ENCODE measurements at places on chromosomes 12 and 14.

- DNase-seq, result no peak
Observed at GRCh38 chr14:94163796-94164195, 10.3 kb upstream of the PPP4R4 start.

DNA sequence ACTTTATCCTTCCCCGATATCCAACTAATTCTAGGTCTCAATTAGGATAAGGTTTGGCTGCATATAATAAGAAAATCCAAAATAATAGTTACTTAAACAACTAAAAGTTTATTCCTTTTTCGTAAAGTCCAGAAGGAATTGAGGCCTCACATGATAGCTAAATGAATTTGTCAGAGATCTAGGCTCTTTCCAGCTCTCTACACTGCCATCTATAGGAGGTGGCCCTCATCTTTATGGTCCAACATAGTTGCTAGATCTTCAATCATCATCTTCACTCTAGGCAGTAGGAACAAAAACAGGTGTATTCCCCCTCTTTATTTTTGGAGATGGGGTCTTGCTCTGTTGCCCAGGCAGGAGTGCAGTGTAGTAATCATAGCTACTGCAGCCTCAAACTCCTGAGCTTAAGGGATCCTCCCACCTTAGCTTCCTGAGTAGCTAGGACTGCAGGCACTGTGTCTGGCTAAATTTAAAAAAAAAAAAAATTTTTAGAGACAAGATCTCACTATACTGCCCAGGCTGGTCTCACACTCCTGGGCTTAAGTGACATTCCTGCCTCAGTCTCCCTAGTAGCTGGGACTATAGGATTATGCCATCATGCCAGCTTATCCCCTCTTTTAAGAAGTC is 46.5 kb upstream of the SAV1 start:
- no peak for DNase-seq

GRCh38 chr14:54894995-54895394 is 7.6 kb downstream of the GCH1 start:
- no peak for DNase-seq

DNA sequence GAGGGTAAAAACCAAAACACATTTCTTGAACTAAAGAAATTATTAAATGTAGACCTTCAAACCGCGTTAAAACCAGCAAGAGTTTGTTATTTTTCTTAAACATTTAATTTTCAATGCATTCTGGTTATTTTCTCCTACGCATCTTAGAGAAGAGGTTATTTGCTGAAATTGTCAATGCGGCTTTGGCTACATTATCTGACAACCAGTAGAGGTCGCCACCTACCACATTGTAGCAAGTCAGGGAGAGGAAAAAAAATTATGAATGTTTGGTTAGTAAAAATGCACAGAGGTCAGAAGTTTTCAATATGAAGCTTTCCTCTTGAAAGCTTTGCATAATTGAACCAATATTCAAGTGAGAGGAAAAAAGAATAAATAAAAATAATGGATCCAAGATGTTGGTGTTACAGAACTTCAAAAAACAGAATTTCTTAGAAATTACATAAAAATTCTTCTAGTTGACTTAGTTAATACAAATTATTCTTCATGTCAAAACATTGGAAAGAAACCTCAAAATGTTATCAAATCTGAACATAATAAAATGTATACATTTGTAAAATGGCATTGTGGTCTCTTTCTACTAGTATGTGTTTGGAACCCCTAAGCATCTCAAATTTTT is 159.4 kb upstream of the TMTC2 start:
- DNase-seq, result no peak

DNA sequence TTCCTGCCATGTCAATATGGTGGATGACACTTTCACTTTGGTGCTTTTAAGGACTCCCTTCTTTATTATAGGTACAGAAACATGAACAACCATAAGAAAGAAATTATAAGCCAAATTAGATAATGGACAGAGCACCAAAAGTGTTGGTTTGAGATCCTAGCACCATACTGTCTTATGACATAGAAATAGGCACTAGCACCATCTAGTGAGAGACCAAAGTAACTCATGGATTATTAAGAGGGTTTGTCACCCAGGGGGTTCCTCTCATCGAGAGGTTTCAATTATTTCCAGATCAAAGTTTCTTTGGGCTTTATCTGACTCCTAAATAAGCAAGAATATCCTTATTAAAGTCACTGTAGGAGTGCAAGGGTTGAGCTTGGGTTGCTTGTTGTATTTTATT is 153.0 kb upstream of the DIO2 start:
- no peak for DNase-seq

DNA sequence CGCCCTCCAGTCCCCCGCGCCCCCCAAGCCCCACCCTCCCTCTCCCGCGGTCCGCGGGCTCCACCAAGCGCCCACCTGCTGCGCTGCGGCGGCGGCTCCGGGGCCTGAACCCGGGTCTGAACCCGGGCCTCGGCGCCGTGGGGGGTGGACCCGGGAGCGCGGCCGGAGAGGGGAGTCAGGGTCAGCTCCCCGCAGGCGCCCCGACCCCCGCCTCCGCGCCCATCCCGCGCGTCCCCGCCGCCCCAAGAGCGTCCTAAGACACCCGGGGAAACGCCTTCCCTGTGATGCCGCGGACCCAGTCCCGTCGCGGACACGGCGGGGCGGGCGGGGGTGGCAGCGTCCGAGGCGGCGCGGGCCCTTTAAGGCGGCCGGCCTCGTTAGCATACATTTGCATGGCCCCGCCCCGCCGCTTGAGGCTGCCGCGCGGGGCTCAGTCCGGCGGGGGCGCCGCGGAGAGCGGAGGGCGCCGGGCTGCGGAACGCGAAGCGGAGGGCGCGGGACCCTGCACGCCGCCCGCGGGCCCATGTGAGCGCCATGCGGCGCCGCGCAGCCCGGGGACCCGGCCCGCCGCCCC is at the start of gene MMP17:
MMP17 (plus strand) TSS at position 433 of the 574 bp plus-strand sequence; CDS start at position 535, 102 bp downstream.
- DNase-seq, result no peak

GRCh38 chr12:31620311-31620710 is 29.4 kb upstream of the DENND5B start:
- no peak for DNase-seq

- no peak for DNase-seq
Observed at GRCh38 chr12:25213338-25213737, 18.3 kb downstream of the ETFRF1 start.

DNA sequence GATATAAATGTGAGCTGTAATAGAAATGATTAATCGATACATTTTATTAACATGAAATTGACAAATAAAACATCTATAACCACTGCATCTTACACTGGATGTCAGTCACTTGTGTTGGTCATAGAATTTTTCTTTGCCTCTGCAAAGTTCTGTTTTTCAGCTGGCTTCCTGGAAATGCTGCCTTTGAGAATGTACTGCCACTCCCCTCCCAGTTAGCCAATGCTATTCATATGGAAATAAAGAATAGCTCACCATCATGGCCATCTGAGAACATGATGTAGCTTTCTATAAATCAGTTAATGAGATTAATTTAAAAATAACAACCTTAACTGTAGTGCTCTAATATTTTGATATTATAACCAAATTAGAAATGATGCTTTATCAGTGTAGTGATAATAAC is 41.1 kb downstream of the SLCO1B1 start:
- no peak for DNase-seq

GRCh38 chr14:44384093-44384492 is 123.0 kb downstream of the FSCB start:
- no peak for DNase-seq

DNA sequence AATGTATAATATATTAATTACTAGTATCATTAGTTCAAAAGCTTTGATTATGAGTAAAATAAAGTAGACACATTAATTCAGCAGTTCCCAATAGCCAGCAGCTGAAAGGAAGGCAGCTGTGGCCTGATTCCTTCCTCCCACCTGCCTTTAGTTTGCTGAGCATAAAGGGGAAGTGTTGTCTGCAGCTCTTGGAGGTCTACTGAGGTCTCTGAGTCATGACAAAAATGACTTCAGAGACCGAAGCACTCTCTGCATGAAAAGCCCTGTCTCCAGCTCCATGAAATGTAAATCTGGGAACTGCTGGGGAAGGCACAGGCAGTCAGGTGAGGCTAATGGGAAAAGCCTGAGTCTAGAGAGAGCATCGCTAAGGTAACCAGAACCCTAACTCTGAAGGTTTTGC is 165.4 kb downstream of the NRXN3 start:
- DNase-seq, result no peak

DNA sequence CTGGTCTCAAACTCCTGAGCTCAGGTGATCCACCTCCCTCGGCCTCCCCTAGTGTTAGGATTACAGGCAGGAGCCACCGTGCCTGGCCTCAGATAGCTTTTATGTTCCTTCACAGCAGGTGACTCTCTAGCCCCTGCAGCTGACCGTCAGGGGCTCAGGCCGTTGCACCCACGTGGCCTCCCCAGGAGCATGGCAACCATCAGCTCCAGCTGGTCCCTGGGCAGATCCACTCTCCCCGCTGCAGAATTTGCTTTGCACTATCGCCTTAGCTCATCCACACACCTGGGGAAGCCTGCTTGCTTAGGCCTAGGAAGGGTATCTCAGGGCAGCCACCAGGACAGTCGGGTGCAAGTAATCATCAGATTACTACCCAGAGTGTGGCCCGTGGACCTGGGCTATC is 62.6 kb downstream of the TSPAN9 start:
- no peak for DNase-seq

- no peak for DNase-seq
Observed at GRCh38 chr12:1740161-1740948, 49.5 kb downstream of the ADIPOR2 start.

DNA sequence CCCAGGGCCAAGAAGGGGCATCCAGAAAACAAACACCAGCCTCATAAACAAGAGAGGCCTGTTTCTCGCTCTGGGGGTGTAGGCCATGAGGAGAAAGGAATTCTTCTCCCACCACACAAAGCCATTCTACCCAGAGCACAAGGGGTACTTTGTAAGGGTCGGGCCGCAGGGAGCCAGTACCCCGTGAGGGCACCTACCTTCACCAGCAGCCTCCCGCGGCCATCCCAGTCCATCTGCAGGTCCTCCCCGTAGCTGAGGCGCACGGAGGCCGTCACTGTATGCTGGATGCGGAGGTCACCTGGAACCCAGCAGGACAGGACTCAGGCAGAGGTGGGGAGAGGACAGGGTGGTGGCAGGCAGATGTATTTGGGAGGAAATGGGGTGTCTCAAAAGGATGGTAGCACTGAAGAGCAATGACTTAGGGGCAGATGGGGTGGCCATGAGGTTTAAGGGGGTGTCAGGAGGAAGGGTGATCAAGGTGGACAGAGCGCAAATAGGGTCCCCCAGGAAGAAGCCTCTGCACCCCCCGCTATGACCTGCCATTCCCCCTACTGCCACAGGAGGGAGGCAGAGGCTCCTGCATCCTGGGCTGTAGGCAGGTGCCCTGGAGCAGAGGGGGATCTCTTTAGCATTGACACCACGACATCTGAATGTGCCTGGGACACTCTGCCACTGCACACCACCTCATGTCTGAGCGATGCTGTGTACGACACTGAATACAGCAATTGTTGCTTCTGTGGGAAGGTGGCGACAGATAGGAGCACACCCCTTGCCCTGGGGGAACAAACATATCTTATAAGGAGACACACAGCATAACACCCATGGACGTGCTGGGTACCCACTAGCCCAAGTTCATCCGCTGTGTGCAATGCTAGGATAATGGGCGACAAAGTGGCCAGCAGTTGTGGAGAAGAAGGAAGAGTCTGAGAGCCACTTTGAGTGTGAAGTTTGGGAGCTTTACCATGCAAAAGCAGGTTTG is 61.4 kb downstream of the VWF start:
- peak; percentile 25 for DNase-seq

DNA sequence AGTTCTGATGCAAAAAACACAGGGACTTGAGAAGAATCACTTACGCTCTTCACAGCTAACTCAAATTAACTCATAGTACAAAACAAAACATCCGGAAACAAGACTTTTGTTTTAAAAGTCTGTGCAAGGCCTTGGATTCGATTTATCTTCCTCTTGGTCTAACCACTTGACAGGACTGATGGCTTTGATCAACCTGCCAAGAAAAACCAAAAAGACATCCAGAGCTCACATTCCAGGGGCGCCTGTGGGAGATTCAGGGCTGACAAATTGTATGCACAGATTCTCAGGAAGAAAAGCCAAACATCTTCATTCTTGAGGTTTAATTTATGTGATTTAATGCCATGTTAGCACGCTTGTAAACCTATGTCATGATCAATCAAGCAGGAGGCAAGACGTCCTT is 129.1 kb upstream of the TMCC3 start:
- no peak for DNase-seq

DNA sequence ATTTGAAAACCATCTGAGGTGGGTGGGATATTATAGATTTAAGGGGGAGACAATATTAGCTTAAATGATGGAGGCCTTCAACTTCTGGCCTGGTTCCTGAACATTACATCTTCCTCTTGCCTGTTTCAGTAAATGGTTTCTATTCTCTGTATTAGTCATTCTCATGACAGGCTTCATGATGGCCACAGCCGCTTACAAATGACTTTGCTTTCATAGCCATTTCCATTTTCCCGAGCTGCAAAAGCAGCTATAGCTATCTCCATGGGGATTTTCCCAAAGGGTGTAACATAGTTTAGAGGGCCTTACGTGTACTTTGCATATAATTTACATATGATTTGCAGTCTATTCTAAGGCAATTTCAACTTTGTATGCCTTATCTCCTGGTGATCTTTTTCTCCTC is 121.8 kb downstream of the NRXN3 start:
- DNase-seq, result no peak

DNA sequence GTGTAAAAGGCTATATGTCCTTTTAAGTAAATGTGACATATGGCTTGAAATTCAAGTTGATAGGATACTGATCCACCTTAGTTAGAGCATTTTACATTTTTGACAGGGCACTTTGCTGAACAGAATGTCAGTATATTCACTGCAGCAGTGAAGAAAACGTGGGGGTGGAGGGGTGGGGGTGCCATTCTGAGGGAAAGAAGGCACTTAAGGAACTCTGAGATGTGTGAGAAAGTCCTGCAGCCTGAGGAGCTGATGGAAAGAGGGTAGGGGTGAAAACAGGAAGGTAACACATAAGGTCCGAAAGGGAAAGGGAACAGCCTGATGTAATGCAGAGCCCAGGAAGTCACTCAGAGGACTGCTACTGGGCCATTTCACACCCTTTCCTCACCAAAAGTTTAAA is 265.5 kb upstream of the GRIP1 start:
- no peak for DNase-seq

DNA sequence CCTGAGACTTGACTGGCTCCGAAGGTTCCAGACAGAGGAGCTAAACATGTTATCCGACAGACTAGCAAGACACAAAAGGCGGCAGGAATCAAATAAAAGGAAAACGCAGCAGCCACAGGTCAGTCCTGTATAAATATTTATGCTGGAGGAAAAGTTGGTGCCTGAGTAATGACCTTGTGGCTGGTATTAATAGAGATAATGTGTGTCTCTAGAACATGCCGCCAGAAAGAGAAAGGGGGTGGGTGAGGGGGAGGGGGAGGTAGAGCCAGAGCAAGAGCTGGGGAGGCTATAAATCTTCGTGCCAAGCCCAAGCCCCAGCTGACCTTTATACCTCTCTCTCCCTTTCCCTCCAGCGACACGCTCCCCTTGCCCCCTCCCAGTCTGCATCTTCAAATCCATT is 590.4 kb downstream of the MED13L start:
- DNase-seq, result no peak

GRCh38 chr12:68746572-68747180 is 700 bp downstream of the SLC35E3 start:
- DNase-seq, result peak; percentile 5

DNA sequence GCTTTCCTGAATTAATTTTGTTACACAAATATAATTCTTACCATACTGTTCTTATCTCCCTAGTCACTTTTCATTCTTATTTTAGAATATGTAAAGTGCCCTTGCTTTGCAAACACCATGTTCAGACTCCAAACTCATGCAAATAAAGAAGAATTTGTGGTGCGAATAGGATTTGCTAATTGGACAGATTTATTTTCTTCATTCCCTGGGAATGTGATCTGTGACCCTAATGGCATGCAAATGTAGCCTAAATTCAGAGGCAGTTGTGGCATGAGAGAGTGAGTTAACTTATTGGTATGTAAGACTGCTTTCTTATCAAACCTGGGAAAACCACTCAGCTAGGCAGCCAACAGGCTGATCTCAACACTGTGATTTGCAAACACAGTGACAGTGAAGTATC is 10.0 kb downstream of the CAPZA3 start:
- DNase-seq, result no peak

All from stimulated activated CD8-positive, alpha-beta memory T cell treated with anti-CD3 and anti-CD28 coated beads, Interleukin-7, amount 100 ng/mL, for 48 hours (primary cell).